ENCODE measurements at places on chromosomes 3 and 15.

GRCh38 chr15:101608201-101608600 is 44.0 kb downstream of the TM2D3 start:
- DNase-seq: no peak

DNA sequence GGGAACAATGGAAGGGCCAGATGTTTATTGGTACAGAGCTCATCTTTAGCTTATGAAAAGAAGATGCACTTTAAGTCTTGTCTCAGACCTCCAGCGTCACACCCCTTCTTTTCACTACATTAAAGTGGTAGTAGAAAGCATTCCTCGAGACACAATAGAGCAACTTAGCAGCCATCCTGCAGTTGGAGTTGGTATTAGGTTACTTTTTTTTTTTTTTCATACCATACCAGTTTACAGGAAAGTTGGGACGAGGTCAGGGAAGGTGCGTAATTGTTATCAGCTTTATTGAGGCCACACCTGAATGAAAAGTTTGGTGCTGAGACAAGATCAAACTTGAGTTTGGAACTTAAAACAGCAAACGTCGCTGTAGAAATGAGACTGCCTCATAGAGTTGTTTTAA is 203.8 kb downstream of the SOX2 start:
- DNase-seq: no peak

- DNase-seq: no peak
These were observed 15.6 kb downstream of the B4GALT4 start for GRCh38 chr3:119225121-119225520.

- no peak for DNase-seq
These were observed 8.7 kb downstream of the CTDSPL2 start for GRCh38 chr15:44435893-44436667.

- DNase-seq: no peak
These were observed 1.9 kb downstream of the AQP9 start for GRCh38 chr15:58139989-58140522.

- peak; percentile 14 for DNase-seq
These were observed 27.4 kb downstream of the PRTG start for GRCh38 chr15:55715355-55716076.

- peak; percentile 61 for DNase-seq
These were observed 34.0 kb downstream of the ARIH2 start for GRCh38 chr3:48952510-48953118.

- DNase-seq: no peak
These were observed 93.7 kb downstream of the FRMD4B start for GRCh38 chr3:69292185-69292584.

DNA sequence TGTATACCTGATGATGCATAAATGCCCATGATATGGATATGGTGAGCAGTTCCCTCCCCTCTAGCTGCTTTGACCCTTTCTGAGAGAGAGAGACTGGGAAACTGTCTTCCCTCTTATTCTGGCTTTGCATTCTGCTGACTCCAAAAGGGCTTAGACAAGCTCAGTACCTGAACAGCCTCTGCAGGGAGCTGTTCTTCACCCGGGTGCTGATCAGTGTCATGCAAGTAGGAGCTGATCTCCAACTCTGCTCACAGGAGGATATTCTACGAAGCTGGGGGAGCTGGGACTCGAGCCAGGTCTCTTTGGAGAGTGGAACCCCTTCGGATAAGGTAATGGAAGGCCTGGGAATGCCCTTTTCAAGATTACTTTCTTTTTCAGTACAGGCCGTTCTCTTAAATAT is 237.1 kb downstream of the RYR3 start:
- DNase-seq: no peak

DNA sequence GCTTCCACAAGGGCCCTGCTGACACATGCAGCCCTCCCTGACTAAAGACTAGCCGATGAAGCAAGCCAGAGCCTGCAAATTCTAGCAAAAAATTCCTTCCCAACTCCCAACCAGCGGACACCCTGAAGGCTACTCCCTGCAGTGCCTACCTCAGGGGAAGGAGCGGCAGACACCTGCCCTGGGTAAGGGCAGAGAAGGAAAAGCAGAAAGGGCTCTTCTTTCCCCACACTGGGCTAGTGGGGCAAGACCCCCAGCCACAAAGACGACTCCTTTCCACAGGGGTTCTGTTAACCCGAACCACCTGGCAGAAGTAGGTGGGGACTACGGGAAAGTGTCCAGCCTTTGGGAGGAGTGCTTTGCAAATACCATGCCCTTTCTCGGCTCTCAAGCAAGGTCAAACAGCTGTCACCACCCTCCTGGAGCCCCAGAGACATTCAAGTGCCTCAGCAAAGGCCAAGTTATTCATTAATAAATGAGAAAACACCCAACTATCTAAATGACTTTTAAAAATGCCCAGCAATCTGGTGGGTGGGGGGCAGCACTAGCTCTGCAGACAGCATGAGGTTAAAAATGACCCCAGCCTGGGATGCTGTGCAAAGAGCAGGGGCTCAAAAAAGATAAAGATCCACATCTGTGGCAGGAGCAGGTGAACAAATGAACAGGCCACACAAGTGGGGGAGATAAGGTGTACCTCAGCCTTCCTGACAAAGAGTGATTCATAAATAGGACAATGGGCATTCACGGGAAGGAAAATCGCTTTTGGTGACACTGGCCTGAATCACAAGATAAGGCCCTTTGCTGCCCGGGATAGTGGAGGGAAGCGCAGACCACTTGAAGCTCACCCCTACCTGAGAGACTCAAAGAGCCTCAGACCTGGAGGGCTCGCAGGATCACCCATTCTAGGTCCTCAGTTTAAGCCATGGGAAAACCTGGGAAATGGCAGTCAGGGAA is 33.0 kb downstream of the CCDC12 start:
- no peak for DNase-seq

DNA sequence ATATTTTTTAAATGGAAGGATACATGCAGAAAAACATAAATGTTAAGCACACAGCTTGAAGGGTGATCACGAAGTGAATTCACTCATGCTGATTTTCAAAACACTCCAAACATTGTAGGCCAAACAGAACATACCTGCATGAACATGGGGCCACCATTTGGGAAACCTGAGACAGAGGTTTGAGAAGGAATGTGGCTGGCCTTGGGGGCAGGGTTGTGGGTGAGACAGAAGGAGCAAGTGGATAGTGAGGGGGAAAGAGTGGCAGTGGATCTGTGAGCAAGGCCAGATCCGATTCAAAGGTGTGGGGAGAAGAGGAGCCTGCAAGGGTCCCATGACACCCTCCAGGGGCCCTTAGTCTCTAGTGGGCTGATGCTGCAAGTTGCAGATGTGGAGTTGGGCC is 94.9 kb downstream of the HMG20A start:
- no peak for DNase-seq

- DNase-seq: no peak
These were observed 17.2 kb downstream of the TMOD3 start for GRCh38 chr15:51846463-51847230.

- DNase-seq: no peak
These were observed 86.5 kb upstream of the NMNAT3 start for GRCh38 chr3:139764069-139764905.

DNA sequence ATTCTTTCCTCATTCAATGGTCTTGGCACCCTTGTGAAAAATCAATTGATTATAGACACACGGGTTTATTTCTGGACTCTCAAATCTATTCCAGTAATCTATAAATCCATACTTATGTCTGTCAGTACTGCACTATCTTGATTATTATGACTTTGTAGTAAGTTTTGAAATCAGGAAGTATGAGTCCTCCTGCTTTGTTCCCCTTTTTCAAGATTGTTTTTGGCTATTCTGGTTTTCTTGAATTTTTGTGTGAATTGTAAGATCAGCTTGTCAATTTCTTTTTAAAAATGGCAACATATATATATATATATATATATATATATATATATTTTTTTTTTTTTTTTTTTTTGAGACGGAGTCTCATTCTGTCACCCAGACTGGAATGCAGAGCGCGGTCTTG is 32.3 kb upstream of the CFAP20DC start:
- no peak for DNase-seq

GRCh38 chr3:128775241-128775640 is 49.3 kb downstream of the RAB7A start:
- DNase-seq: no peak

GRCh38 chr15:63380151-63380807 is 1.4 kb downstream of the CA12 start:
- DNase-seq: no peak

DNA sequence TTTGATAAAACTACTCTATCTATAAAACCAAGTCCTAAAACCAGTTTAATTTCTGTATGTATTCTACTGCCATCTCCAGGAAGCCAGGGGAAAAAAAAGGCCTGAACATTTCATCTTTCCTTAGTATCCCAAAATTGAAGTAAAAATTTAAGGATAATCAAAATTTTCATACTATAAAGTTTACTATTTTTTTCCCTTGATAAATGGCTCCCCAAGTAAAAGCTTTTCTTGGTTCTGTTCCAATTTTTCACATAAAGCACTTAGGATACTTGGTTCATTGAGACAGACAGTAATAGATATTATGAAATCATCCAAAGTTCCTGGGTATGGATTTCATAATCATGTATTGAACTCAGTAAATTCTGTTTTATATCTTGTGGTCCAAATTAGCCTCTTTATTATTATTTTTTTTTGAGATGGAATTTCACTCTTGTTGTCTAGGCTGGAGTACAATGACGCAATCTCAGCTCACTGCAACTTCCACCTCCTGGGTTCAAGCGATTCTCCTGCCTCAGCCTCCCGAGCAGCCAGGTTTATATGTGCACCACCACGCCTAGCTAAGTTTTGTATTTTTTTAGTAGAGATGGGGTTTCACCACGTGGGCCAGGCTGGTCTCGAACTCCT is 34.5 kb downstream of the ICE2 start:
- DNase-seq: no peak

DNA sequence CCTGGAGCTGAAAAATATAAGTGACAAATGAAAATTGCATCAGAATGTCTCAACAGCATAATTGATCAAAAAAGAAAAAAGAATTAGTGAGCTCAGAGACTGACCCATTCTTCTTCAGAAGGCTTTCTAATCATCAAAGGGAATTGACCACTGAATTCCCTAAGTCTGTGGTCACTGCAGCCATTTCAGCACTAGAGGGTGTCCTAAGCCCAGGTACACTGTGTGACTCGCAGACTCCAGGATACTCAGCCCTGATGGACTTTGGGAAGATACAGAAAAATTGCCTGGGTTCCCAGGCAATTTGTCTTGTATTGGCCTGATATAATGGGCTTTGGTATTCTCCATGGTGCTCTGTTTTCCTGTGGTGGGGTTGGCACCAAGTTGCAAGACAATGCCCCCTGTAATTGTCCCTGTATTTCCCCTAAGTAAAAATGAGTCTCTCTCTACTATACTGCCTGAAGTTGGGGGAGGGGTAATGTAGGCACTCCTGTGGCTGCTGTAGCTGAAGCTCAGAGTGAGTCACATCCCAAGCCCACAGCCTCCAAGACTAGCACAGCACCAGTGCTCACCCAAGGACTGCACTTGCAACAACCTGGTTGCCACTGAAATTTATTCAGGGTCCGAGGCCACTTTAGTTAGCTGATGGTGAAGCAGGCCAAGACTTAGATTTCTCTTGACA is 256.0 kb upstream of the STAC start:
- DNase-seq: peak; percentile 68

DNA sequence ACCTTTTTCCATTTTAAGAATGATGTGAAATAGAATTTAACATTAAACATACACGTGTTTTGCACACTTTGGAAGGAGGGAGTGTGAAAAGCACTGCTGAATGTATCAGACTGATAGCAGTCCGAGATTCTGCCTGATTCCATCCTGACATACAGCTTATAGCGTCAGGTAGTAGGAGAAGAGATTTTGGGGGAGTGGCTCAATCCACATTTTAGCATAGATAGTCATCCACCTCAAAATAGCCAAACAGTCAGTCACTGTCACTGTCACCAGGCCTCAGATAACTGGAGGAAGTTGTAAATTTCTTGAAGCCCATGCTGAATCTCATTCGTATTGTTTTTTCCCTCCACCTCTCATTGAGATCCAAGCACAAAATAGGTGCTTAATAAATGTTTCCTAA is 35.4 kb upstream of the ARHGEF26 start:
- no peak for DNase-seq

- no peak for DNase-seq
These were observed 32.2 kb downstream of the RASGRF1 start for GRCh38 chr15:79058260-79058850.

Data from WERI-Rb-1 (cell line).